ENCODE measurements at places on chromosomes 2 and 18.

- no peak for DNase-seq
These were observed 1.4 kb downstream of the CYRIA start for GRCh38 chr2:16664052-16664731.

DNA sequence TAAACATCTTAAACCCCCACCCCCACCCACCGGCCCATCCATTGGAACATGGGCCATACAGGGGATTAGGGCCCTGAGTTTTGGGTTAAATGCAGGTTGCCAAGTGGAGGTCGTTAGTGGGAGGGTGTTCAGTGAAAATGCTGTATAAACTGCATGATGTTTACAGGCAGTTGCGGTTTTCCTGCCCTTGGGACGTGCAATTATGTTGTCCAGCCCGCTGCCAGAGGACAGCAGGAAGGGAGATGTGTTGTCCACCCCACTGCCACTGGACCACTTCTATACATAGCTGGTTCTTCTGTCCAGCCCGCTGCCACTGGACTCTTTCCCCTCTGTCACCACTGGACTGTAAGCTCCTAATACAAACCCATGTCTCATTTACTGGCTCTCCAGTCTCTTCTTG, 2.7 kb upstream of the LAPTM4A start:
- no peak for DNase-seq

DNA sequence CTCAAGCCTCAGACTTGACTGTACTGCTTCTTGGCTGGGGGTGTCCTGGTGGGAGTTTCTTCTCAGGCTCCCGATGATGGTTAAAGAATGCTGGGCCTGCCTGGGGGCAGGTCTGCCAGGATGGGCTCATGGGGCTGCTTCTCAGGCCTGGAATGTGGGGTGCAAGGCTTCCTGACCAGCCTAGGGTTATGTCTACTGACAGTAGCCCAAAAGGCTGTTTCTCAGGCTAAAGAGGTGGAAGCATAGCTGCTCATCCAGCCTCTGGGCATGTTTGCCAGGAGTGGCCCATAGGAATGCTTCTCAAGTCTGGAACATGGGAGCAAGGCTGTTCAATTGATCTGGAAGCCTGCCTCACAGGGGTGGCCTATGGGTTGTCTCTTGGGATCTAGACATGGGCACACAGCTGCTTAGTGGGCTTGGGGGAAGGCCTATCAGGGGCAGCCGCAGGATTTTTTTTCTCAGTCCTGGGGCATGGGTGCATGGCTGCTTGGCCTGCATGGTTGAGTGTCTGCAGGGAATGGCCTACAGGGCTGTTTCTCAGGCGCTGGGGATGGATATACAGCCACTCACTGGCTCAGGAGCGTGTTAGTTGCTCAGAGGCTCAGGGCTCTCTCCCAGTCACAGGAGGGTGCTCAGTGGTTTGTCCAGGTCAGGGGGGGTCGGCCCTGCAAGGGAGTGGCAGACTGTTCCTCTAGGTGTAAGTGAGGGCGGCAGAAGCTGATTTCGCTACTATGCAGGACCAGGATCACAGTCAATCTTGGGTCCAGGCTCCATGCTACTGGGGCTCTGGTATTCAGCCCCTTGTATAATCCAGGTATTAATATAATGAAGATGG, 617.3 kb upstream of the REG3G start:
- DNase-seq, result no peak

DNA sequence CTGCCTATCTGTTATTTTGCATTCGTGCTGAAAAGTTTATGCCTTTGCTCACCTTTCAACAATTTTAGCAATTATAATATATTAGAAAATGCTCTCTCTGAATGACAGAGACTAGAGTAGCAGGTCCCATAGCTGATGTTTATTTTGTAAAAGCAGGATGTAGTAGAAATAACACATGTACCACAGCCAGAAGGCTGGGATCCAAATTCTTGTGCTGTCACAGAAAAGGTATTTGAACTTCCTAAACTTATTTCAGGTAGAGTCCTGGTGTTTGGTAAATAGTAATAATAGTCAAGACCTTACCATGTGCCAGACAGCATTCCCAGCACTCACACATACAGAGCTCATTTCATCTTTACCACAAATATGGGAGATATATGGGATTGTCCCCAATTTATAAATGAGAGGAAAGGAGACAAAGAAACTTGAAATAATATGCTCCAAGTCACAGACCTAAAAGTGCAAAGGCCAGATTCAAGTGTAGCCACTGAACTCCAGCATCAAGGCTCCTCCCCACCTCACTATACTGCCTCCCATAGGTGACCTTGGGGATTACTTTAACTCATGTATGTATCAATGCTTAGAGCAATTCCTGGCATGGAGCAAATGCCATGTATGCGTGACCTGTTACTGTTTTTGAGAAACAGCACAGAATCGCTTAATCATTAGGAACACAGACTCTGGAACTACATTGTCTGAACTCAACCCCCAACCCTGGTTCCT, 284.7 kb upstream of the RAB12 start:
- no peak for DNase-seq

DNA sequence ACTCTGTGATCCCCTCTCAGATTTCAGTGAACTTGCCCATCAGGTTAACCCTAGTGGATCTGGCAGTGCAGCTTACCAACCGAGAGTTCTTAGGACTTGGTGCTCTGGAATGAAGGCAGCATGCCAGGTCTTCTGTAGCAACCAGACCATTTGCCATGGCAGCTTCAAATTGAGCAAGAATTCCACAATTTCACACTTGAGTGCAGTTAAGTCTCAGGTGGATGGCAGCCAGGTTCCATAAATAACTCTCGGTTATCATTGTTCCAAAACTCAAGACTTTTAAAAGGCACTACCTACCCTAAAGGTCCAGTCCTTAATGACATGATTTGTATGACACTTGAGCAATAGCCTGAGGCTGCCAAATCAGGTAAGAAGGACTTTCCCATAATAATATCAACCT, 48.1 kb downstream of the GALNT3 start:
- DNase-seq, result no peak

GRCh38 chr2:42971947-42972736, 179.8 kb upstream of the HAAO start:
- DNase-seq, result no peak

- no peak for DNase-seq
These were observed 55.1 kb downstream of the SP100 start for GRCh38 chr2:230471074-230471473.

DNA sequence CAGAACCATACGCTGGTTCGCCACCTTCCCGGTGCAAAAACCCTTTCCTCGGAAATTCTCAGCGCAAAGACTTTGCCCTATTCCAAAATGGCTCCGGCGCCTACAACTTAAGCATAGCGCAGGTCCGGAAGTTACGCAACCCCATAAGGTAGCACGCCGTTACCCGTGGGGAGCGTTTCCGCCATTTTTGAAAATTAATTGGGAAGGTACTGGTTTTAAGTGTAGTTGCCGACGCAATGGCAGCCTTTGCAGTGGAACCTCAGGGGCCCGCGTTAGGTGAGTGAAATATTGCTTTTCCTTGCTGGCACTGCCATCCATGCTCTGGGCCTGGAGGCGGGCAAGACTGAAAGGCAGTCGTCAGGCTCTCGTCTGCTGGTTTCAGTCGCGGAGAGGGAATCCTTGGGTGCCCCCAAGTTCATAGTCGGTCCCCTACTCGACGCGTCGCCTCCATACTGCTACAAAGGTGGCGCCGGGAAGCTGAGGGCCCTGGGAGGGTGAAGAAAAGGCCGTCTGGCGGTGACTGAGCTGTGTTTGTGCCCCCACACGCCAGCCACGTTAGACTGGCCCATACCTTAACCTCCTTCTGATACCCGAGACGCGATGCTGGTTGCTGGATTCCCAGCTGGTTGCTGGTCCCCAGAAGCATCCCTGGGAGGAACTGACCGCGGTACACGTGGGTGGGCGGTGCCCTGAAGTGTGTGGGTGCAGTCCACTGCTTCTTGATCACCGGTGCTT, at the start of gene NUP35:
NUP35 (plus strand) TSS at position 222 of the 735 bp plus-strand sequence; CDS start at position 237, 15 bp downstream.
- DNase-seq, result peak; percentile 76

- no peak for DNase-seq
These were observed 5.6 kb upstream of the SMAD7 start for GRCh38 chr18:48956356-48956755.

- DNase-seq, result peak; percentile 29
These were observed 56.8 kb downstream of the BIN1 start for GRCh38 chr2:127049927-127050802.

DNA sequence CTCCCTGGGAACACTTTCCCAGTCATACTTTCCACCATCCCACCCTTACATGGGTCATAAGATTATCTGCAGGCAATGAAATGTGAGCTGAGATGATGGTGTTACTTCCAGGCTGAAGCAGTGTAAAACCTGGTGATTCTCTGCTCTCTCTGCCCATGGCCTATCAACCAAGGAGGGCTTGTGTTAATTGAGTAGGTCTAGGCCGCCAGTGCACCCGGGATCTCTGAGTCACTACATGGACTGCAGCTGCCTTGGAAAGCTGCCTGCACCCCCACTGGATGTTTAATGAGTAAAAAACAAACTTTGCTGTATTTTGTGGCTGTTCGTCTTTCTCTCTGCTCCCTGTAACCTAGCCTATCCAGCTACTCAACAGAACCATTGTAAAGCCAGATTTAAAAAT, 451.7 kb upstream of the SMIM21 start:
- no peak for DNase-seq

GRCh38 chr2:207375207-207375875, 154.4 kb upstream of the CREB1 start:
- no peak for DNase-seq

DNA sequence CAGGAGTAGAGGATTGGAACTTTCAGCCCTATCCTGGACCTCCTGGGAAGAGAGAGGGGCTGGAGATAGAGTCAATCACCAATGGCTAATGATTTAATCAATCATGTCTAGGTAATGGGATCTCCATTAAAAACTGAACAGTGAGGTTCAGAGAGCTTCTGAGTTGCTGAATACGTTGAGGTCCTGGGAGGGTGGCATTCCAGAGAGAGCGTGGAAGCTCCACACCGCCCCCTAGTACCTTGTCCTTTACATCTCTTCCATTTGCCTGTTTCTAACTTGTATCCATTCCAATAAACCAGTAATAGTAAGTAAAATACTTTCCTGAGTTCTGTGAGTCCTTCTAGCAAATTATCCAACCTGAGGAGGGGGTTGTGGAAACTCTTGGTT, 101.7 kb downstream of the B3GNT2 start:
- no peak for DNase-seq

DNA sequence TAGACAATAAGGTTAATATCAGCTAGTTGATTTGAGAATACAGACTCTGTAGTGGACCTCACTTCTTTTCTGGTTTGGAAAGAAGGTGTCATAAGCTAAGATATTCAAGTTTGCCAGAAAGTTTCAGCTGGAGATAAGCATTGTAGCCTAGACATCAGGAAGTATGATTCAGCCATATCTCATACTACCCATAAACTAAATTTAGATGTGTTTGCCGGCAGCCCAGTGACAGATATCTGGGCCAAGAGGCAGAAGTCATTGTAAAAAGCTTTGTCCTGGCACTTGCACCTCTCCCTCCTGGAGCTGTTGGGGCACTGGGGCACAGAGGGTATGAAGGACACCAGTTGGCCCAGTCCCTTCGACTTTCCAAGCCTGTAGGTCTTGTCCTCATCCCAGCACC, 128.0 kb downstream of the EPHA4 start:
- DNase-seq, result no peak

DNA sequence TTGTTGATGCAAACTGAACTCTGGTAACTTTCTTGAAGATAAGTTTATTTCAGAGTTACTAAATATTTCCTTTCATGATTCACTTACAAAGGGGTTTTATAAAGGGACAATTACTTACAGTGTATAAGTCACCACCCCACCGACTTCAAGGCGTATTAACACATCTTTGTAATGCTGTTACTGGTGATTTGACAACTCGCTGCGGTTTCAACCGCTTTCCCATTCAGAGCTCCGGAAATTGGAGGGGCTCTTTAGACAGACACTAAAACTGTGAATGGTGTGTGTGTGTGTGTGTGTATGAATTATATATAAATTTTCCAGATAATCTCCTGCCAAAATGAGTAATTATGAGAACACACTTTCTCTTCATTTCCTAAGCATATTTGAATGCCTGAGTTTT, 4.9 kb downstream of the TM4SF20 start:
- DNase-seq, result no peak

GRCh38 chr2:46306988-46307655, 9.9 kb downstream of the EPAS1 start:
- DNase-seq, result no peak

All from stimulated activated CD8-positive, alpha-beta memory T cell treated with anti-CD3 and anti-CD28 coated beads, Interleukin-2, amount 100 ng/mL, for 1 hour (primary cell).